Hematopoietic multipotent progenitor cell treated with erythropoietin and hydrocortisone succinate and interleukin-3 and kit ligand, for 4 days (in vitro differentiated cells): ENCODE measurements at places on chromosomes 16 and 17.

DNA sequence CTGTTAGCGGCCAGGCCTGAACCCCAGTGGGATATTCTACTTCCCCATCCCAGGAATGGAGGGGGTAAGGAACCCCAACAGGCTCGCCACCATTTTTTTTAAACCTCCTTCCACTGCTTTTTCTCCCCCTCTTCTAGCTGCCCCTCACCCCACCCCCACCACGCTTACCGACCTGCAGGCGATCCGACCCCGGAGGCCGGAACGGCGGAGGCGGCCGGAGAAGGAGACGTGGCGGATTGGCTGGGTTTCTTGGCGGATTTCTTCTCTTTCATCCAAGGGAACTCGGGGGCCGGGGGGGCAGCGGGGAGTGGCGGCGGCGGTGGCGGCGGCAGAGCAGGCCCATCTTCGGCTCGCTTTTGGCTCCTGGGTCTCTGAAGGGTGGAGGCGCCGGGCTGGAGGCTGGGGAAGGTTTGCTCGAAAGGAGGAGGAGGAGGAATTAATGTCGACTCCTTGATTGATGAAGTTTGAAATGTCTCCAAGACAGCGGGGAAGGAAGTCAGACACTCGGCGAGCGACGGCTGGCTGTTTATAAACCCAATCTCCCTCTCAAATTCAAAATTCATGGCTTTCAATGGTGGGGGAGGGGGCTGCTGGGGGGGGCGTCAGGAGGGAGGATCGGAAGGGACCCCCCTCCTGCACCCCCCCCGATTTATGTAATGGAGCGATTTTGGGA is 424 bp downstream of the HOXB2 start:
- peak; percentile 86 for DNase-seq

GRCh38 chr17:75738218-75738802 is 17.1 kb downstream of the ITGB4 start:
- peak; percentile 84 for DNase-seq

DNA sequence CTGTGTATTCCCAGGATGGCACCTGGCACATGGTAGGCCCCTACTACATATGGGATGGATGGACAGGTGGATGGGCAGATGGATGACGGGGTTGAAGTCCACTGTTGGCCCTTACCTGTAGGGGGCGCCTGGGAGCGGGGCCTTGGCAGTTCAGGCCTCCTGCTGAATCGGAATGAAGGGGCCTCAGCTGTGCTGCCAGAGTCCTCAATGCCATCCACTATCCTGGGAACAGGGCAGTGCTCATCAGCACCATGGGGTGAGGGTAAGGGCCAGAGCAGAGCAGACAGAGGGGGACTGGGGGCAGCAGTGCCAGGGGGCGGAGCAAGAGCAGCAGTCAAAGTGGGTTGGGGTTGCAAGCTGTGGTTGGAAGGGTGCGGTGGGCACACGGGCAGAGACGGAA is 8.3 kb upstream of the RAB5C start:
- peak; percentile 64 for DNase-seq

GRCh38 chr17:39618956-39619785 is 7.6 kb upstream of the PPP1R1B start:
- no peak for DNase-seq

- no peak for DNase-seq
Observed at GRCh38 chr16:51150888-51151320, at the start of gene SALL1. Gene SALL1, minus strand, starts transcription at chr16:51151270. Its CDS starts 29 bp downstream, at chr16:51151241.

DNA sequence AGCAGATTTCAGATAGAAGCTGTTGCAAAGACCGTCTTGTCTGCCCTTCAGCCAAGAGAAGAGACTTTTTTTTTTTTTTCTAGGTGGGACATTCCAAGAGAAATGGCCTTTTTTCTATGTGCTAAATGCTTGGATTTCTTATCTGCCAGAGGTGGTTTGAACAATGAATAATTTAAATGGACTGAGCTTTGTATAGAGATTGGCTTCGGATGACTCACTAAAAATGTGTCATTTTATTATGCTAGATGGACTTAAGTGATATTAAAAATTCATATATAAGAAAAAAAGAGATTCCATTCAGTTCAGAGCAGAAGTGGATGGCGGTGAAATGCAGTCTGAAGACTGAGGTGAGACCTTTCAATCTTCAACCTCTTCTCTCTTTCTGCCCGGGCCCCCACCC is 58.4 kb downstream of the MEAK7 start:
- no peak for DNase-seq

DNA sequence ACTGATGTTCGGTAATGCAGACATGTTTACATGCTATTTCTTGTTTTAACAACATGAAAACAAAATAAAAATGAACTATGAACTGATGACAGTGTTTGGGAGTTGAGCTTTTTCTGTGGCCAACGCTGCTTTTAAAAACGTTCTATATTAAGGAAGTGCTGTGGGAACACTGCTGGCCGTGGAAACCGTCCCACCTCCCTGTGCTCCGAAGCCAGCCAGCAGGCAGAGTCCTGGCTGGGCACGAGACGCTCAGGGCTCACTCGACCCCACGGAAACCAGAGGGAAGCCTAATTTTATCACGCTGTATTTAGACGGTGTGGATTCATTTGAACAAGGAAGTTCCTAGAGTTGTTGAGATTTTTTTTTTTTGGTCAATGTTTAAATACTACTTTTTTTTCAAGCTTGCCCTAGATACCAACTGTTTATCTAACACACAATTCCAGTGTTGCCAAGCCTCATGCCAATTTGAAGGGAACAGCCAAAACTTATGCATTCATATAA is 25.8 kb downstream of the ADCY9 start:
- DNase-seq: peak; percentile 17

DNA sequence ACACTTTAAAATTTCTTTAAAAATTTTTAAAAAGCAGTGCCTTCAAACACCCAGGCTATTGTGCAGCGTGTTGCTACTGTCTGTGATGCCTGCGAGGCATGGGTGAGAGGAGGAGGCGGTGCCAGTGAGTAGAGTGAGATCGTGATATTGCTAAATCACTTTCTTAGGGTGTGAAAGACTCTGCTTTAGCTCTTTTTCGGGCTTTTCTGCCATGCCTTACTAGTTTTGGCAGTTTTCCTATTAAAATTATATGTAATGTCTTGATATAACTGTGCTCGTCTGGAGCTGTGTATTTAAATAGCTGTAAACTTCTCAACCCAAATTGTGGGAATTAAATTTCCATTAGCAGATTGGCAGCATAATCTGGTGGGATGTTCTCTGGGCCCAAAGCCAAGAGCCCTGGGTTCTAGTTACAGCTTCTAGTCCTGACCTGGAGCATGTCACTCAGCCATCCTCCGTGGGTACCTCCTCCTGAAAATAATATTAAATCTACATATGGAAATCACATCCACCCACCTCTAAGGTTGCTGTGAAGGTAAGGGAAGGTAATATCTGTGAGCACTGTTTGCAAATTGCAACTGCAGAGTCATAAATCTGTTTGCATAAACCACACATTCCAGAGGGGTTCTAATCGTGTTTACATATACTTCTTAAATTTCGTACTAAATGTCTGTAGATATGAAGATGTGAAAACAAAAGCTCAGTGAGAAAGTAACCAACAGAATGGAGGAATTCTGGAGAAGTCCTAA is 264.3 kb upstream of the CACNG5 start:
- DNase-seq: no peak

- no peak for DNase-seq
Observed at GRCh38 chr16:80530479-80530878, 10.3 kb upstream of the DYNLRB2 start.

DNA sequence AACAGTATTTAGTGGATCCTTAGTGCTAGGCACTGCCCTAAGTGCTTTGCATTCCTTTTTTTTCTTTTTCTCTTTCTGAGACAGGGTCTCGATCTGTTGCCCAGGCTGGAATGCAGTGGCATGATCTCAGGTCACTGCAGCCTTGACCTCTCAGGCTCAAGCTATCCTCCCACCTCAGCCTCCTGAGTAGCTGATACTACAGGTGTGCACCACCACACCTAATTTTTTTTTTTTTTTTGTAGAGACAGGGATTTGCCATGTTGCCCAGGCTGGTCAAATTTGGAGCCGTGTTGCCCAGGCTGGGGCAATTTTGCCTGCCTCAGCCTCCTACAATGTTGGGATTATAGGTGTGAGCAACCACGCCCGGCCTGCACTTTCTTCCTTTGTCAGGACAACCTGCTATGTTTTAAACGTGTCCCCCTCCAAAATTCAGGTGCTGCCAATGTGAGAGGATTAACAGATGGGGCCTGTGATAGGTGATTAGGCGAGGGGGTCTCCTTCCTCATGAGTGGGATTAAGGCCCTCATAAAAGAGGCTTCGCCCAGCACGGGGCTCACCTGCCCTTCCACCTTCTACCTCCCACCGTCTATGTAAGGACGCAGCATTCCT is 5.4 kb downstream of the NQO1 start:
- no peak for DNase-seq
